AML-193 (cell line): ENCODE measurements at places on chromosomes 5 and 9.
A peak's percentile ranks its signal among the peaks of the same experiment; 100 is the strongest.

- DNase-seq: no peak
Observed at GRCh38 chr5:123512611-123513461, 859 bp downstream of the CSNK1G3 start.

GRCh38 chr5:180209137-180209581 is at the start of gene RASGEF1C:
Gene RASGEF1C, minus strand, starts transcription at chr5:180209211. Its CDS starts 71,159 bp downstream, at chr5:180138052.
- DNase-seq: peak; percentile 15

- no peak for DNase-seq
Observed at GRCh38 chr5:179415291-179416060, 70.2 kb upstream of the ADAMTS2 start.

GRCh38 chr5:9533096-9533495 is 12.8 kb downstream of the SEMA5A start:
- no peak for DNase-seq

DNA sequence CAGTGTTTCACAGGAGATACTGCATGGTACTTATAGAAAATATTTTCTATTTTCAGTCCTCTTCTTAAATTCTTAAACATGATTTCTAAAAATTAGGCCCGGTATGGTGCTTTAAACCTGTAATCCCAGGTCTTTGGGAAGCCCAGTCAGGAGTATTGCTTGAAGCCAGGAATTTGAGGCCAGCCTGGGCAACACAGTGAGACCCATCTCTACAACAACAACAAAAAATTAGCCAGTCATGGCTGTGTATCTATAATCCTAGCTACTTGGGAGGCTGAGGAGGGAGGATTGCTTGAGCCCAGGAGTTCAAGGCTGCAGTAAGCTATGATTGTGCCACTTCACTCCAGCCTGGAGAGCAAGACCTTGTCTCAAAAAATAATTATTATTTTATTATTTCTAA is 23.3 kb downstream of the ELL2 start:
- DNase-seq: no peak

- no peak for DNase-seq
Observed at GRCh38 chr5:93431250-93431649, 149.8 kb downstream of the NR2F1-AS1 start.
